Immature natural killer cell (primary cell): ENCODE measurements at places on chromosomes 6 and 20.

GRCh38 chr6:11460001-11460668 is 77.4 kb upstream of the TMEM170B start:
- DNase-seq, result peak; percentile 6

DNA sequence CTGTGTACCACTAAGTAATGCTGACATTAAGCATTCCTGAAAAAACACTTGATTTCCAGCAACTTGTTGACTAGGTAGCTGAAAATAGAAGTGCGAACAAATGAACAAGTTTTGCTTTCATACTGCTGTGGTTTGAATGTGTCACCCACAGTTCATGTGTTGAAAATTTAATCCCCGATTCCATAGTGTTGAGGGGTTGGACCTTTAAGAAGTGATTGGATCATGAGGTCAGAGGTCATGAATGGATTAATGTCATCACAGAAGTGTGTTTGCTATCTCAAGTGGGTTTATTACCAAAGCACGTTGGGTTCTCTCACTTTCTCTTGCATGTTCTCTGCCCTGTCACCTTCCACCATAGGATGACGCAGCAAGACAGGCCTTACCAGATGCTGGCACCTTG is 568.5 kb downstream of the UTRN start:
- peak; percentile 39 for DNase-seq

GRCh38 chr6:121695329-121695728 is 259.9 kb downstream of the GJA1 start:
- DNase-seq, result no peak

- DNase-seq, result no peak
These were observed 45.4 kb upstream of the SNRPB2 start for GRCh38 chr20:16684416-16684815.

- no peak for DNase-seq
These were observed 214.6 kb upstream of the CNR1 start for GRCh38 chr6:88380618-88381288.
